ENCODE measurements at places on chromosomes 7 and 10.

DNA sequence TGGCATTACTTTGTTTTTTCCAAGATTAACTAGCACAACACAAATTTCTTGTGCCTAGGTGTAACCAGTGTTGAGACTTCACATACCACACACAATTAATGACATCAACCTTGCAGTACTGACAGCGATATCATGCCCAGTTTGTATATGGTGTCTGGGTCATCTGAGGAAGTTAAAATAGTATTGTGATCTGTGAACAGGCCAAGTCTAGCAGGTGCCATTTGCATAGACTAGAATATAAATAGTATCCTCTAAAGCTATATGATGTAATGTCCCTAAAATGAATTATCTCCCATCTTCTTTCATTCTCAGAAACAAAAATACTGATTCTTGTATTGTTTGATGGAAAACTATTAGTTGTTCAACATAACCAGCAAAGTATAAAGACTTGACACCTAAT, 175.8 kb upstream of the KAT6B start:
- no peak for DNase-seq

DNA sequence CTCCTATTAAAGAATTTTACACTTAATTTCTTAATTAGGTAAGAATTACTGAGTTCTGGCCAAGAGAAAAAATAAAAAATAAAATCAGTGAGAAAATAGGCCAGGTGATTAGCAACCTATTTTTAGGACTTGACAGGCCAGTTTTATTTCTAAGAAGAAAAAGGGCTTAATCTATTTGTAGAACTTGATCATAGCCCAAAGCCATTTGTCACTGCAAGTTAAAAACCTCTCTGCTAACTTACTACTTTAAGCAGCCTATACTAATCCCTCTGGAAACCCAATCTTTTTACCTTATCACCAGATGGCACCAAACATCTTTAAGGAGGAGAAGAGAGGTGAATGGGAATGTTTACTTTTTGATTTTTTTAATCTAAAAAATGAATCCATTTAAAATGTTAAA, 222.1 kb upstream of the RHOBTB1 start:
- DNase-seq: no peak

DNA sequence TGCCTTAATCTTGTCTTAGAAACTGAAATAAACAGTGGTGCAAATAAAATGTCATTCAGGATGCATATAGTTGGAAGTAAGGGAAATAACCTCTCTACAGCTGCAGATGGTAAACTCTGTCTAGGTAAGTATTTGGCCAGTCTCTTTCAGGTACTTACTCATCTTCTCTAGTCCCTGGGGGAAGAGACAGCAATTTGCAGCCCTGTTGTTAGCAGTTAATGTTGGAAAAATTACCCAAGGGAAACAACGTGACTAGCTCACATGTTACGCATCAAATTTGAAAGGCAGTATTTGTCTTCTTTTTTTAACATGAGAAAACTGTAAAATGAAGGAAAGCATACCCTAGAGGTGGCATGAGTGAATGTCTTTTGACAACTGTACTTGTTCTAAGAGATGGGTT, 3.2 kb upstream of the HUS1 start:
- no peak for DNase-seq

DNA sequence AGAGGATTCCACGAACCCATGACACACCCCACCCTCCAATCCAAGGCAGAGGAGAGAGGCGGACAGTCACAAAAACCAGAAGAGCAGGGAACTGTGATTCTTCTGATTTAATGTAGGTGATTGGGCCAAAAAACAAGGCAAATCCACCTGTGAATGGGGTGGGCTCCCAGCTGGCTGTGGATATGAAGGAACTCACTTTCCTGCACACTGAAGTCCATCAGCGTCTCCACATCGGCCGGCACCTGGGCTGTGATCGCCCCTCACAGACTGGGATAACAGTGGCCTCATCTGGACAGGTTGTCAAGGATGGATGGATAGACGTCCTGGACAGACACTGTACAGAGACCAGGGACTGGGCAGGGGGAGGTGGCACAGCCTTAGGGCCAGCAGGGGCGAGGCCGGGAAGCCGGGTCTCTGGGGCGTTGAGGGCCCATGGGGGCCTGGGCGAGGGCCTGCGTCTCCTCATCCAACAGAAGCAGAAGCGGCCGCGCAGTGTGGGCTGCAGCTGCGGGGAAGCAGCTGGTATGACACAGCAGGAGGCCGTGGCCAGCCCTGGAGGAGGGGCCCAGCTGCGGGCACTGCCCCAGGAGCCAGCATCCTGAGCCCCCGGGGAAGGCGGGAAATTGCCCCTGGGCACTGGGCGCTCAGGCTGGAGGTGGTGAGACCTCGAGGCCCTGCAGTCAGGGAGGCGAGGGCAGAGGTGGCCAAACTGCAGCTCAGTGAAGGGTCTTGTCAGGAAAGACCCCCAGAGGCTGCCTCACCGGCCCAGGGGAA, 54.2 kb downstream of the DIP2C start:
- no peak for DNase-seq

- DNase-seq: no peak
These were observed 331.2 kb downstream of the ACTR3B start for GRCh38 chr7:153090764-153091163.

- DNase-seq: no peak
These were observed 65.0 kb downstream of the DNAJC12 start for GRCh38 chr10:67772894-67773511.

GRCh38 chr7:80175744-80176143, 41.1 kb downstream of the GNAI1 start:
- DNase-seq: no peak

GRCh38 chr7:141144921-141145629, 71.2 kb downstream of the TMEM178B start:
- DNase-seq: no peak

DNA sequence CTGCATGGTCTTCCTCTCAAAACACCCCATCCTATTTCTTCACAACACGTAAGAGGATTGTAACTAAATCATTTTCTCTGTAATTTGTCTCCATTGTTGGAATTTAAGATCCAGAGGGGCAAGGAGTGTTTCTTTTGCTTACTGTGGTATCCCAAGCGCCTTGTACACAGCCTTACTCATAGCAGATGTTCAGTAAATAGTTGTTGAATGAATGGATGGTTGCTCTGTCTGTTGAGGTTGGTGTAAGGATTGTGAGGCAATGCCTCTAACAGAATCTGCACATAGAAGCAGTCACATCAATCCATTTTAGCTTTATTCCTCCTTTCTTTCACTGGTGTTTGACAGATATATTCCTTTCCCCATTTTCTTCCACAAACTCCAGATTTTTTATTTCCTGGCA, 90.1 kb downstream of the ZNF365 start:
- DNase-seq: no peak

DNA sequence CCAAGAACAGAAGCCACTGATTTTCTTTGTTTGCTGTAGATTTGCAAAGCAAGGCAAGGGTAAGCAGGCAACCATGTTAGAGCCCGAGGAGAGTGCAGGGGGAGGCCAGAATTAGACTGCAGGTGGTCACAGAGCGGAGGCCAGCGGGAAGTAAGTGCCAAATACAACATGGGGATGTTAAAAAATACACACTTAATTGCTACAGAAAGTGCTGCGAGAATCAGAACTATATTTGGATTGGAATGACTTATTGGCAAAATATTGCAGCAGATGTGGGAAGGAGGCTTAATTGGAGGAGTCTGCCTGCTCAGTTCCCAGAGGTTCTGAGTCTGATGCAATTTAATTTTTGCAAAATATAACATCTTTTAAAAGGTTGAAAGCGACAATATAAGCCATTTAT, 49.7 kb upstream of the ADCY1 start:
- DNase-seq: no peak

- no peak for DNase-seq
These were observed 19.7 kb upstream of the MSRB2 start for GRCh38 chr10:23075672-23076071.

DNA sequence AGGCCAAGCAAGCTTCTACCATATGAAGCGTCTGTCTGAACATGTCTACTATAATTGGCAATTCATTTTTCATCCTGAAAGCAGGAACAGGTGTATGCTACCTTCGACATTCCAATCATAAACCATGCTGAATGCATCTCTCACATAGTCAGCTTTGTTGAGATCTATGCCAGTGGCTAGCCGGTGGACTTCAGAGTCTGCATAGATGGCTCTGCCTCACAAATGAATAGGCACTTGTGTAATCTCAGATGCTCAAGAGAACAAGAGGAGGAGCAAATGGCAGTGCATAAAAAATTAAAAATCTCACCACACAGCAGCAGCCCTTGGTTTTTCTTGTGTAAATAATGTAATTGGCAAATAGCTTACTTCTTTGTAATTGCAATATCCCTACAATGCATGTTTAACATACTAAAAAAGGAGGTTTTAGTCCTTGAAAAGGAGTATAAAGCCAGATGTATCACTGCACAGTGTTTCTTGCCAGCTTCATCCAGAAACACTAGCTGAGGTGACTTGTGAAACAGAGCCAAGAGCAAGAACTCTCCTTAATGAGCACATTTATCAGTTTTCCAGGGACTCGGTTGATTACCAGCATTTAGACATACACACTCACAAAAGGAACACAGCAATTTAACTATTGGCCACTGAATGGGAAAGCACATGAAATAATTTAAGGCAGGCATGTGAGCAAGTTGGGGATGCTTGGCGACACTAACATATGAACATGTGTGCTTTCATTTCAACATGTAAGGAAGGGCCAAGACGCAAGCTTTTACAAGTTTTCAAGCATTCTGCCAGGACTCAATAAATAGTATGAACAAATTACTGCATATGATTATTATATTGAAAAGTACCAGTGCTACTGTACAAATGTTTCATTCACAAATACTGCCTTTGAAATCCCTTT, 249.9 kb upstream of the PLXNA4 start:
- DNase-seq: no peak

DNA sequence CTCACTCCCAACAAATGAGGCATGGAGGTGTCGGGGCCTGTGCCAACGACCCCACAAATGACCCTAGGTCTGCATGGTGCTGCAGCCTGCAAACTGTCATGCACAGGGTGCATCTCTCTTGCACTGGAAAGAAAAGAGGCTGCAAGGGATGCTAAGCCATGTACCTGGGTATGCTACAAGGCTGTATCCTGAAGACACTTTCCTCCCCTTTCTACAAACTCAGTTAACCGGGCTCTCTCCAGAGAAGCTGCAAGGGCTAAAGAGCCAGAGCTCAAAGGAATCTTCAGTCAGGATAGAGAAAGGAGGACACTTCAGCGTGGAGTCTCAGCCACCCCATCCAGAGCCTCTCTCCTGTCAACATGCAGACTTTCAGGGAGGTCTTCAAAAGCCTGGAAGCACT, 449.0 kb downstream of the GRID1 start:
- no peak for DNase-seq

- DNase-seq: no peak
These were observed 75.9 kb downstream of the CREB5 start for GRCh38 chr7:28488061-28488791.

DNA sequence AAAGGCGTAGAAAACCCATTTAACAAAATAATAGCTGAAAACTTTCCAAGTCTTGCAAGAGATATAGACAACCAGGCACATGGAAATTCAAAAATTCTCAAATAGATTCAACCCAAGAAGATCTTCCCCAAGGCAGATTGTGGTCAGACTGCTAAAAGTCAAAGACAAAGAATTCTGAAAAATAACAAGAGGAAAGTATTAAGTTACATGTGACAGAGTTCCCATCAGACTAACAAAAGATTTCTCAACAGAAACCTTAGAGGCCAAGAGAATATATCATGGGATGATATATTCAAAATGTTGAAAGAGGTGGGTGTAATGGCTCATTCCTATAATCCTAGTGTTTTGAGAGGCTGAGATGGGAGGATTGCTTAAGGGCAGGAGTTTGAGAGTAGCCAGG, 59.8 kb downstream of the TMEM178B start:
- DNase-seq: no peak

DNA sequence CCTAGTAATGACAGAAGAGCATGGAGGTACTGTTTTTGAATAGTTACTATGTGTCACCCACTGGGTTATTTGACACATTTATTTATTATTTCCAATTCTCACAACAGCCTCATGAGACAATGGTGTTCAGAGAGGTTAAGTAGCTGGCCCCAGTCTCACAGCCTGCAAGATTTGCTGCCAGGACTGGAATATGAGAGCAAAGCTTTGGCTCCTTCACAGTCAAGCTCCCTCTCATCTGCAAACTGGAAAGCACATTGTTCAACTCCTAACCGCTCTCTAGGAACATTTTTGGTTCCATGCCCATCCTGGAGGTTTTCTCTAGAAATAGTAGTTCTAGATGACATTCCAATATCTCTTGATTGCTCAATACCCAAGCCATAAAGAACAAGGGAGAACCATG, 75.5 kb upstream of the CXCL12 start:
- DNase-seq: no peak

GRCh38 chr7:111803015-111803758, 240.9 kb upstream of the IMMP2L start:
- no peak for DNase-seq

DNA sequence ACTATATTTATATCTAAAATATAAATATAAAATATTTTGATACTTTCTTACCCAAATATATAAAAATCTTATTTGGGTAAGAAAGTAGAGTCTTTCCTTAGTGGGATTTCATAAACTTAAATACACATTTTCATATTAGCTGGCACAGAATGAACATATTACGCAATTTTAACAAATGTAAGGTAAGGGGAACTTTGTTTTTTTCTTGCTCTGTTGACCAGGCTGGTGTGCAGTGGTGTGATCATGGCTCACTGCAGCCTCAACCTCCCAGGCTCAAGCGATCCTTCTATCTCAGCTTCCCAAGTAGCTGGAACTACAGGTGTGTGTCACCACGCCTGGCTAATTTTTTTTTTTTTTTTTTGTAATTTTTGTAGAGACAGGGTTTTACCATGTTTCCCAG, 18.3 kb downstream of the CYP26A1 start:
- no peak for DNase-seq

- DNase-seq: no peak
These were observed 2.9 kb upstream of the SPACDR start for GRCh38 chr7:100466653-100467605.

GRCh38 chr10:29174389-29174788, 114.5 kb upstream of the LYZL1 start:
- DNase-seq: no peak

Data from stimulated activated CD4-positive, alpha-beta T cell treated with anti-CD3 and anti-CD28 coated beads, Interleukin-1b, Interleukin-23, amount 100 ng/mL, for 1 hour (primary cell).